Epithelial cell of proximal tubule (primary cell): ENCODE measurements at places on chromosomes 7 and 10. TPM values are rescaled to one million over a fixed set of nuclear protein-coding genes. Genes with fewer than 3 reads are reported as not detected.

SEMA4G gene
- 1.2 and 7.9 TPM in 2 replicates for total RNA-seq

STAG3 gene
- total RNA-seq, result 0.22 and 0.69 TPM in 2 replicates

TLX1 gene
- not detected in 2 replicates for total RNA-seq

TRIM73 gene
- total RNA-seq, result 0.14 and 0.58 TPM in 2 replicates

KCNH2 gene
- 1.9 TPM in 2 replicates for total RNA-seq

ZNF727 gene
- total RNA-seq, result not detected in 2 replicates
